ENCODE measurements at places on chromosomes 2 and 18.

DNA sequence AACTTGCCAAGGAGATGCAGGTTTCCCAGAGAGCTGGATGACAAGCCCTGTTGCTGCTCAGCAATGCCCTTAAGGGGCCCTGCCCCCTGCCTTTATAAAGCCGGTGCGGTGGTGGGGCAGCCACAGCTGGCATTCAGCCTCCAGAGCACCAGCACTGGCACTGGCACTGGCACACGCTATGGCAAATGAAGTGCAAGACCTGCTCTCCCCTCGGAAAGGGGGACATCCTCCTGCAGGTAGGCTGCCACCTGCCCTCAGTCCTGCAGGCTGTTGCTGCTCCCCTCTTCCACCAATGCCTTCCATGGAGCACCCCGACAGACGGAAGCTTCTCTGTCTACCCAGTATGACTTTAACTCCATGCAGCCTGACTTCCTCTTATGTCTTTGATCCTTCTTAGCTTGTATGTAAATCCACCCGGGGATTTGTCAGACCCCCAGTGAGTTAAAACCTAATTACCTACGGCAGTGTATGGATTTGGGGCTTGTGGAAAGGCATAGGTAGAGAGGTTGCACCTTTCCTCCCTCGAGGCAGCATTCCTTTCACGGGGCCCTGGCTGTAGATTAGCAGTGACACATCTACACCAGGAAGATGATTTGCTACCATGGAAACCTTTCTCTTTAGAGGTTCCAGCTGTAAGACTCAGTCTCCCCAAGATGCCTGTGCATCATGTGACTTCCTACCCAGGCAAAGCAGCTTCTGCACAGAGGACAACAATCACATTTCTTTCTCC lies at the start of gene DAPL1:
Gene DAPL1 (plus strand): TSS at position 123 of the 730 bp plus-strand sequence. CDS start 56 bp downstream, at position 179.
- no peak for DNase-seq

GRCh38 chr2:101613056-101613704 lies 84.3 kb upstream of the MAP4K4 start:
- DNase-seq, result no peak

DNA sequence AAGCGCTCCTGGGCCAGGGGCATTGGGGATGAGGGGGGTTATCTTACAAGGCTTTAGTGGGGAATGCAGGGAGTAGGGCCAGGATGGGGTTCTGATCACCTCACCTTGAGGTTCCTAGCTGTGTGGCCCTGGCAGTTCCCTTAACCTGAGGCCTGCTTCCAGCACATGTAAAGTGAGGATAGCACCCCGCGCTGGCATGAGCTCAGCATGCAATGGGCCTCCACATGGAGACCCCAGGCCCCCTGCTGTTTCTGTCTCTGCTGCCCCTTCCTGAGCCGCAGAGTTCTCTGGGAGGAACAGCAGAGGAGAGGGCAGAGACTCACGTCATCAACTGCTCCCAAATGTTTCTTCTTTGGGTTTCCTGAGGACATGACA lies 8.6 kb upstream of the TEX51 start:
- no peak for DNase-seq

GRCh38 chr2:70767079-70767698 lies 811 bp downstream of the ADD2 start:
- DNase-seq, result no peak

DNA sequence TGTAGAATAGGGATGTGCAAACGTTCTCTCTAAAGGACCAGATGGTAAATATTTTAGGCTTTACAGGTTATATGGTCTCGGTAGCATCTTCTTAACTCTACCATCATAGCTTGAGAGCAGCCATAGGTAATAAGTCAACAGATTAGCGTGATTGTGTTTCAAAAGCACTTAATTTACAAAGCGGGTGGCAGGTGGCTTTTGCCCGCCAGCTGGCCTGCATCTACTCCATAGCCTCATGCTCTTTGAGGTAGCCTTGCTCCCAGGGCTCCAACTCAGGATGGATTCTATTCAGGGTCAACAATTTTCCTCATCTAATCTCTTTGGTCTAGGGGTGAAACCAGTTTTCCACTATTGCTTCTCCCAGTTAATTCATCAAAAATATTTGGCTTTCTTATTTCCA lies 5.0 kb upstream of the ATP9B start:
- DNase-seq, result no peak

DNA sequence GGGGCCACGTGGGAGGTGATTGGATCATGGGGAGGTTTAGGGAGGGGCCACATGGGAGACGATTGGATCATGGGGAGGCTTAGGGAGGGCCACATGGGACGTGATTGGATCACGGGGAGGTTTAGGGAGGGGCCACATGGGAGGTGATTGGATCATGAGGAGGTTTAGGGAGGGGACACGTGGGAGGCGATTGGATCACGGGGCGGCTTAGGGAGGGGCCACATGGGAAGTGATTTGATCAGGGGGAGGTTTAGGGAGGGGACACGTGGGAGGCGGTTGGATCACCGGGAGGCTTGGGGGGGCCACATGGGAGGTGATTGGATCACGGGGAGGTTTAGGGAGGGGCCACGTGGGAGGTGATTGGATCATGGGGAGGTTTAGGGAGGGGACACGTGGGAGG lies 22.5 kb upstream of the SALL3 start:
- no peak for DNase-seq

DNA sequence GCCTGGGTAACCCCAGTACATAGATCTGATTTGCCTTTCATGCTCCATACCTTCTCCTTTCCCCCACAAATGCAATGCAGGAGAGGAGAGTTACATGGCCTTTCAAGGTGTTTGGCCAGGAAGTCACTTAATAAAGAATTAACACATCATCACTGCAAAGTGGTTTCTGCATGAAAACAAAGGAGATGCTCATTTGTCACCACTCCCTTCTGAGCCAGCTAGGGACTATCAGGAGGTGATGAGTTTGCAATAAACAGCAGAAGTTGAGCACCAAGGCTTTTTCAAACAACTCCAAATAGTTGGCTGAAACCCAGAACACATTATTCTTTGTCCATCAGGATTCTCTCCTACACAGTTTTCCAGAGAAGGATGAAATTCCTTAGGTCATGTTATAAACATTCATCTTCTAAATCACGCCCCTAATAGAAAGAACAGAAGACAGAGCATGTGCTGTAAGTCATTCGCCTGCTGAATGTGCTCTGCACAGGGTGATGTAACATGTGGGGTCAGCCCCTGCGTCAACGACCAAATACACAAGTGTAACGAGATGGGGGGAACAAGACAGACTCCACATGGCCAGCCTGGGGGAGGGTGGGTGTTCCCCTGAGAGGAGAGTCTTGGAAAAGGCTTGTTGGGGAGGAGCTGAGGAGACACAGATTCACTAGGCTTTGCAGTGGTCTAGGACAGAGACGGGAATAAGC lies 87.3 kb upstream of the RMDN2 start:
- no peak for DNase-seq

DNA sequence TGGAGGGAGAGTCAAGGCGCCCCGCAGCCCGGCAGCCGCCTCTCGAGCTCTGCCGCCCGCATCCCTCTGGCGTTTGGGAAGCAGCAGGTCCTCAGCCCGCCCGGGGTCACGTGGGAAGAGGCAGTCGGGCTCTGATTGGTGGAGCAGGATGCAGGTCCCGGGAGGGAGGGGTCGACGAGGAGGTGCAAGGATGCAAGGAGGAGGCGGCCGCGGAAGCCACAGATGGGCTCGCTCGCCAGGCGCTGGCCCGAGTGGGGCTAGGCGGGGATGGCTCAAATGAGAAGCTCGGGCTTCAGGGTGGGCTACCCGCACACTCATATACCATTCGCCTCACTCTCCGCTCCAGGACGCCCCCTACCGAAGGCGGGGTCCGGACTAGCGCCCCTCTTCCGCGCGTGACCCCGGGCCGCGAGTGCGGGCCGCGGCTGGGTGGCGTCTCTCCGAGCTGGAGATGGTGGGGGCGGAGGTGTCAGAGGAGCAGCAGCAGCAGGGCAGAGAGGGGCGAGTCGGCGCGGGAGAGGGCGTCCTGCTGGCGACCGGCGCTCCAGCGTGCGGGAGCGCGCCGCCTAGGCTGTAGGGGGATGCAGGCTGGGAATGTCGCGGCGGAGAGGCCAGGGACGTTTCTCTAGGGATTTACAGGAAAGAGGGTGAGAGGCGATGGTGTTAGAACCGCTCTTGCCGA lies at the start of gene TMEFF2:
Gene TMEFF2 (minus strand): TSS at position 68 of the 682 bp plus-strand sequence. CDS start 409 bp downstream, outside the sequence.
- DNase-seq, result no peak

DNA sequence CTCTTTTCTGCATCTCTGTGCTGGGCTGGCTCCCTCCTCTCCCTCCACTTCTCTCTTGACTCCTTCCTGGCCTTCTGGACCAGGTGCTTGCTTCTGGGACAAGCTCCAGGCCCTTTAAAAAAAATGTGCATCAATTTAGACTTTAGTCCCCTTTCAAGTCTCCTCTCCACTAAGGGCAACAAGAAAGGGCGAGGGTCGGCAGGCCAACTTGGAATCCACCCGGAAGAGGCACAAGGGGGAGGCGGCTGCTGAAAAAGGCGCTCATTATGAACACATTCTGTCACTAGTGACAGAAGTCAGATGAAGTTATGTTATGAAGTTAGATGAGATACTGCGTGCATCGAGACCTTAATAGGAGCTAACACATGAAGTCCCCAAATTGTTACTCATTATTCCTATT lies 13.6 kb upstream of the RHOB start:
- DNase-seq, result no peak

GRCh38 chr2:217610401-217610814 lies 392.4 kb downstream of the TNS1 start:
- DNase-seq, result peak; percentile 14

DNA sequence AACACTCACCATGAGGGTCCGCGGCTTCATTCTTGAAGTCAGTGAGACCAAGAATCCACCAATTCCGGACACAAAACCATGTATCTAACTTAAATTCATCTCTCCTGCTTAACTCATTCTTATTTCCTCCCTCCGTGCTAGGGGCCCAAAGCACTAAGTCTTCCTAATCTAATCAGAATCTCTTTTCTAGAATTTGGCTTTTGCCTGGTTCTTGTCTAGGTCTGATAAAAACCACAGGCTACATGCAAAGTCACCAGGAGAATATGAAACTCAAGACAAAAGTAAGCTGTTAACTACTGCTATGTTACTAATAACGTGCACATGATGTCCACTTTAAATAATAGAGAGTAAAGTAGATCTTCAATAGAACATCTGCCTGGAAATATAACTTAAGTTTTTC lies 69.9 kb downstream of the TRIP12 start:
- DNase-seq, result no peak

DNA sequence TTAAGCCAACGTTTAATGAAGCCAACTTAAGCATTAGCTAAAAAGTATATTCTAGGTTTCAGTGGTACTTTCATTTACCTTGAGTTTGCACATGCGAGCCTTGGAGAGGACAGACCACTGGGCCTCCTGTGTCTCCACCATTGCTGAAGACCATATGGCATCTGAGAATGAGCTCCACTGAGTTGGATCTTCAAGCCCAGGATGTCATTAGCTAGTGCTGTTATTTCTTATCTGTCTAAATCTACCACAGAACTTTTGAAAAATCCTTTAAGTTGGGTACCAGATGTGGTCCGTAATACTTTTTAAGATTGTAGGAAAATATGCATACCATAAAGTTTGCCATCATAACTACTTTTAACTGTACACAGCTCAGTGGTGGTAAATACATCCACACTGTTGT lies 161.8 kb downstream of the NCK2 start:
- DNase-seq, result no peak

GRCh38 chr2:191217580-191217979 lies 27.6 kb upstream of the MYO1B start:
- no peak for DNase-seq

GRCh38 chr2:29307519-29307918 lies 192.3 kb downstream of the CLIP4 start:
- DNase-seq, result no peak

GRCh38 chr2:12192762-12193161 lies 446.3 kb downstream of the LPIN1 start:
- DNase-seq, result no peak

- no peak for DNase-seq
These were observed 47.4 kb downstream of the CACNB4 start for GRCh38 chr2:152051436-152051835.

- DNase-seq, result no peak
These were observed 673.1 kb upstream of the FSHR start for GRCh38 chr2:49827366-49827765.

GRCh38 chr18:62526098-62527025 lies 3.5 kb downstream of the ZCCHC2 start:
- peak; percentile 63 for DNase-seq

DNA sequence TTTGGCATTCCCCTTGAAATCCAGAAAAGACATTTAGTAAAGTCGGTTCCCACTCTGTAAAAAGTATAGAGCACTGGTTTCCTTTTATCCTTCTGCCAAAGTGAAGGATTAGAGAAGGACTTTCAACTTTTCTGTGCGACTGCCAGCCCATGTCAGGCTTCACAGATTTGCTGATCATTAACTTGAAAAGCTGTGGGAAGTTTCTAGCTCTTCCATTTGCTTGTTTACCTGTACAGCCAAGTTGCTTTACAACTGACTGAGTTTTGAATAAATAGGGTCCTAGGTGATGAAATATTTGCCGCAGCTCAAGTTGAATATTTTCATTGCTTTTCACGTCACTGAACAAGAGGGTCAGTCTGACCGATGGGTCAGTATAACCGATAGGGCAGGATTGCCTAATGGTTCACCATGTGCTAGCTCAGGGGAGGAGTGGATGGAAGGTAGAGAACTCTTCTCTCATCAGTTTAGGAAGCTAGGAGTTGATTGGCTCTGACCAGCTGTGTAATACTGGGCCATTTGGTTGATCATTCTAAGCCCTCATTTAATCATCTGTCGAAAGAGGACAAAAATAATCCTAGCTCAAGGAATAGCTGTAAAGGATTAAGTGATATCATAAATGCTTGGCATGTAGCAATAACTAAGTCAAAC lies 30.4 kb downstream of the UPP2 start:
- no peak for DNase-seq

DNA sequence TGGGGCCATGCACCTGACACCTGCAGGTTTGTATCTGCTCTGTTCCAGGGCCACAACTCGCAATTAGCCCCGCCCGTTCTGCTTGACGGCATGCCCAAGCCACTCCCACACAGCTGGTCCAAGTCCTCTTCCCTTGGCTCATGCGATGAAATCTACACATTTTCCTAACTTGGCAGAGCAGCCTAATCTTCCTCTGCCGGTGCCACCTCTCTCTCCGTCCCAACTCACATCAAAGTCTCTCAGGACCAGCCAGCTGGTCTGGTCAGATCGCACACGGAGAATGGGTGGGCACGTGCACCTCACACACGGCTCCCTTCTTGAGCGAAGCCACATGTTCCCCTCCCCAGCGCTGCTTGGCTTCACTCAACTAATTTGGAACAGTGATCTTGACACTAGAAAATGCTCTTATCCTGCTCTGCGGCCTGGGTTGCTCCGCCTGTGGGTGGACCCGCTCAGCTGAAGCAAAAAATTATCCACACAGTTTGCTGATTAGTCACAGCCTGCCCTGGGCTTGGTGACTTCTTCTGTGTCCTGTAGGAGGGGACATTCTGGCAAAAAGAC lies 176.7 kb downstream of the NRP2 start:
- DNase-seq, result no peak

Measured in T-cell (primary cell).